ENCODE measurements at places on chromosomes 13 and 19. TPM values are rescaled to one million over a fixed set of nuclear protein-coding genes. Genes with fewer than 3 reads are reported as not detected.
A peak's percentile ranks its signal among the peaks of the same experiment; 100 is the strongest.

DNA sequence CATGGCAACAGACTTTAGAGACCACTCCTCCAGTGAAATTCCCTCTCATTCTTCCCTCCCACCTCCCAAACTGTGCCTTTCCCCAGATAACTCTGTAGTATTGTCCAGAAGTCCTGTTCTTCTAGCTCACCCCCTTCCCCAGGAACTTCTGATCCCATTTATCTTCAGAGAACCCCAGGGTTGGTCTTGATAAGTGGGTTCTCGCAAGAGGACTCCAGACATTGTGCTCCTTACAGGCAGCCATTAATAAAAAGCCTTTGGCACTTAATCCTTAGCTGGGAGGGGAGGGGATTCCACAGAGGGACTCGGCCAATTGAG lies 1.9 kb downstream of the LTBP4 start:
- no peak overlapping the region for H3K4me3 ChIP-seq
- H3K4me1 ChIP-seq = peaks cover 57% of the 10 kb centered on the region
- no peak overlapping the region for H3K27ac ChIP-seq
- H3K27me3 ChIP-seq = peaks cover 11% of the 10 kb centered on the region
- no peak for DNase-seq

Gene AMER2
- not detected for total RNA-seq

DNA sequence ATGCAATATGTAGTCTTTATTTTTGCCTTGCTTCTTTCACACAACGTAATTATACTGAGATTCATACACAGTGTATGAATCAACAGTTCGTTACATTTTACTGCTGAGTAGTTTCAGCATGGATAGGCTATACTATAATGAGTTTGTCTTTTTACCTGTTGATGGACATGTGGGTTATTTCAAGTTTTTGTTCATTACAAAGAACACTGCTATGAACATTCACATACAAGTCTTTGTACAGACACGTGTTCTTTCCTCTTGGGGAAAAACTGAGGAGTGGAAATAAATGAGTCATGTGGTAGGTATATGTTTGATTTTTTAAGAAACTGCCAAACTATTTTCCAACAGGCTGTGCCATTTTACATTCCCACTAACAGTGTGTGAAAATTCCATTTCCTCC lies 35.1 kb downstream of the ENOX1 start:
- no peak for DNase-seq
- H3K27ac ChIP-seq = no peak overlapping the region
- H3K4me3 ChIP-seq = no peak overlapping the region
- no peaks in the 10 kb centered on the region for H3K36me3 ChIP-seq
- H3K4me1 ChIP-seq = no peaks in the 10 kb centered on the region

DNA sequence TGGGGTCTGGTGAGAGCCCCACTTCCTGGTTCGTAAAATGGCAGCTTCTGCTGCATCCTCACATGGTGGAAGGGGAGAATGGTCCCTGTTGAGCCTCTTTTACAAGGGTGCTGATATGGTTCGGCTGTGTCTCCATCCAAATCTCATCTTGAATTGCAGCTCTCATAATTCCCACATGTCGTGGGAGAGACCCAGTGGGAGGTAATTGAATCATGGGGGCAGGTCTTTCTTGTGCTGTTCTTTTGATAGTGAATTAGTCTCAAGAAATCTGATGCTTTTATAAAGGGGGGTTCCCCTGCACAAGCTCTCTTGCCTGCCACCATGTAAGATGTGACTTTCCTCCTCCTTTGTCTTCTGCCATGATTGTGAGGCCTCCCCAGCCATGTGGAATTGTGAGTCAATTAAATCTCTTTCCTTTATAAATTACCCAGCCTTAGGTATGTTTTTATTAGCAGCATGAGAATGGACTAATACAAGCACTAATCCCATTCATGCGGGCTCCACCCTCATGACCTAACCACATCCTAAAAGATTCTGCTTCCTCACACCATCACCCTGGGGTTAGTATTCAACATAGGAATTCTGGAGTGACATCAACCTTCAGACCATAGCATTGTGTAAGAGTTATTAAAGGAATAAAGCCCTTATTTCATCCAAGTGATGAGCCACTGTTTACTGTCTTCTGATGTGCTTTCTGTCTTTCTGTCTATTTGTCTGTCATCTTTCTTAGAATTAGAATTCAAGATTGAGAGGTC lies 159.0 kb upstream of the IRS2 start:
- no peak overlapping the region for H3K27ac ChIP-seq
- no peaks in the 10 kb centered on the region for H3K4me1 ChIP-seq
- no peak overlapping the region for H3K4me3 ChIP-seq
- no peaks in the 10 kb centered on the region for H3K36me3 ChIP-seq

GRCh38 chr19:1521636-1522035 lies 2.2 kb upstream of the PLK5 start:
- H3K27me3 ChIP-seq = peaks cover 35% of the 10 kb centered on the region
- H3K36me3 ChIP-seq = no peaks in the 10 kb centered on the region
- no peak overlapping the region for H3K27ac ChIP-seq
- DNase-seq = no peak
- no peaks in the 10 kb centered on the region for H3K4me1 ChIP-seq

GRCh38 chr19:37957176-37957575 lies 50.2 kb downstream of the SIPA1L3 start:
- no peak overlapping the region for H3K27ac ChIP-seq
- no peaks in the 10 kb centered on the region for H3K27me3 ChIP-seq
- H3K4me3 ChIP-seq = no peak overlapping the region
- no peak for DNase-seq

DNA sequence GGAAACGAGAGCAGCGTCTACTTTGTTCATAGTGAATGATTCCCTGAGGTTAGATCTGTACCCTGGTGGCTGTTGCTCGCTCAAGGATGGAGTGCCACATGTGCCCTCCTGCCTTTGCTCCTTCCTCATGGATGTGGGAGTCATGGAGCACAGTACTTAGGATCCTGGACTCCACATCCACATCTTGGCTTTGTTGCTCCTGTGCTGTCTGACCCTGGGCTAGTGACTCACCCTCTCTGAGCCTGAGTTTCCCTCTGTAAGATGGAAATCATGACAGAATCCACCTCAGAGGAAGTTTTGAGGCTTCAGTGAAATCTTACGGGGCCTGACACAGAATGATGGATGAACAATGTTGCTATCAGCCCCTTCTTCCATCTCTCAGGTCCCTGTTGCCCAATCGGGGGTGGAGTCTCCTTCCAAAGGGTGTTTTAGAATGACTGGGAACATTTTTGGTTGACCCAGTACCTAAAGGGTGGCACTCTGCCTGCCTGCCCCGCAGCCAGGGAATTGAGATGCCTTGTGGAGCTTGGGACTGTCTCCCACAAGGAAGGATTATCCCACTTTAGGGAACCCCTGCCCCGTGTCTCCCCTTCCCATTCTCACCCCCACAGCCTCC lies 9.8 kb upstream of the TIMM50 start:
- H3K27ac ChIP-seq = no peak overlapping the region
- H3K4me3 ChIP-seq = no peak overlapping the region
- H3K4me1 ChIP-seq = no peaks in the 10 kb centered on the region
- H3K27me3 ChIP-seq = no peaks in the 10 kb centered on the region
- DNase-seq = no peak

- peaks cover 39% of the 10 kb centered on the region for H3K36me3 ChIP-seq
- no peaks in the 10 kb centered on the region for H3K27me3 ChIP-seq
- no peaks in the 10 kb centered on the region for H3K4me1 ChIP-seq
These were observed 13.8 kb downstream of the ADAT3 start for GRCh38 chr19:1918975-1919374.

- H3K4me1 ChIP-seq = peaks cover 3% of the 10 kb centered on the region
- no peaks in the 10 kb centered on the region for H3K36me3 ChIP-seq
- no peak overlapping the region for H3K4me3 ChIP-seq
- DNase-seq = no peak
- no peak overlapping the region for H3K27ac ChIP-seq
These were observed 20.1 kb upstream of the MYO16 start for GRCh38 chr13:108609353-108609752.

DNA sequence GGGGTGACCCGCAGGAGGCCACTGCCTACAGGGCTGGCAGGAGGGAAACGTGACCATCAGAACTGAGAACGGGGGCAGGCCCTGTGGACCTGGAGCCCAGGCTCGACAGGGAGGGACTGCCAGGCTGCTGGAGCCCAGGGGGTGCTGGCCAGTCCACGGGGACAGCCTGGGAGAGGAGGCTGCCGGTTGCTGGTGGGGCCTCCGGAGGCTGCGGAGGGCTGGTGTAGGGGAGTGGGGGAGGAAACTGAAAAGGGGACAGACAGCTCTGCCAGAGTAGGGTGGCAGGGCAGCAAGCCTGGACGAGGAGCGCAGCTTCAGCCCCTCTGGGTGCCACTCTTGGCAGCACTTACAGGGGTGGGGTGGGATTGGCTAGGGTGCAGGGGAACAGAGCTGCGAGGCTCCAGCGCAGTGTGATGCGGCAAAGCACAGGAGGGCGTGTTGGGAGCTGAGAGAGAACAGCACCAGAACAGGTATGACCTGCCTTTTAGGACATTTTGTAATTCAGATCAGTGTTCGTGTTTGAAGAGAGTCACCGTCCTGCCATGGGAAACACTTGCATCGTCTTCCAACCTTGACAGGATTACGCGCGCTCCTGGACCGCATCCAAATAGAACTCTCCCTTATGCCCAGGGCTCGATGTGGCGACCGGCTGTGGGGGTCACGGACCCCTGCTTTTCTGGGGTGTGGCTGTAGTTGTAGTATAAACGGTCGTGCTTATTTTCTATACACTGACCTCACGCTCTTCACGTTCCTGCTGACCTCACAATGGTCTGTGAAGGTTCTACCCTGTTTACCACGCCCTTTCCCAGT lies 19.9 kb upstream of the ARHGEF7 start:
- H3K4me3 ChIP-seq = no peak overlapping the region
- no peak for DNase-seq
- no peaks in the 10 kb centered on the region for H3K4me1 ChIP-seq
- H3K27me3 ChIP-seq = peaks cover 22% of the 10 kb centered on the region
- no peak overlapping the region for H3K27ac ChIP-seq

GRCh38 chr13:112651311-112651710 lies 38.5 kb upstream of the ATP11A start:
- H3K27me3 ChIP-seq = no peaks in the 10 kb centered on the region
- no peaks in the 10 kb centered on the region for H3K4me1 ChIP-seq
- no peak overlapping the region for H3K4me3 ChIP-seq
- DNase-seq = no peak

DNA sequence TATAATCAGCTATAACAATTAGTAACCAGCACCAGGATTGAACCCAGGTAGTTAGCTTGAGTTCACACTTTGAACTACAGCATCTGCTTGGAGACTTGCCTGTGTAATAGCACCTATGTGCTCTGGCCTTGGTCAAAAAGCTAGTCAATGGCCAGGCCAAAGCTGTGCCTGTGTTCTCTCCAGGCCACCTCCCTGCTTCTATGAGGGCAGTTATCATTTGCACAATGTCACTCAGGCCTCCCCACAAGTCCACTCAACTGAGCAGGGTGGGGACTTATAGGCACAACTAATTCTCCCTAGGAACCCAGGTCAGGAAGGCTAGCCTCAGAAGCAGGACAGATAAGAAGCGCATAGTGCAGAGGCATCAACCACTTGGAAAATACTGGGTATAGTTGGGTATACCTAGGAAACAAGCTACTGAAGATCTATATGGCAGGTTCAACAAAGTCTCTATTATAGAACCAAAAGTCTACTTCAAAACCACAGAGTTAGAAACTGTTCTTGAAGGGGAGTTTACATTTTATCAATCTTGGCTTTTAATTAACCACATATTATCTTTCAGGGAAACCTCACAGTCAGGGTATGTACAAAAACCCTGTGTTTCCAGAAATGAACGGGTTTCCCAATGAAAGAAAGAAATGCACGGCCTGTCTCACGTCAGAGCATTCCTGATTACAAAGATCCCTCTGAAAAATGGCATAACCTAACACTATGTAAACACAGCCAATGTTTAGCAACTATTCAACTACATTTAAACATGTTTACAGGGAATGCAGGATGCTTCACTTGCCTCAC lies 140.9 kb downstream of the ABCC4 start:
- H3K4me1 ChIP-seq = no peaks in the 10 kb centered on the region
- H3K4me3 ChIP-seq = no peak overlapping the region
- no peaks in the 10 kb centered on the region for H3K27me3 ChIP-seq
- H3K36me3 ChIP-seq = no peaks in the 10 kb centered on the region

DNA sequence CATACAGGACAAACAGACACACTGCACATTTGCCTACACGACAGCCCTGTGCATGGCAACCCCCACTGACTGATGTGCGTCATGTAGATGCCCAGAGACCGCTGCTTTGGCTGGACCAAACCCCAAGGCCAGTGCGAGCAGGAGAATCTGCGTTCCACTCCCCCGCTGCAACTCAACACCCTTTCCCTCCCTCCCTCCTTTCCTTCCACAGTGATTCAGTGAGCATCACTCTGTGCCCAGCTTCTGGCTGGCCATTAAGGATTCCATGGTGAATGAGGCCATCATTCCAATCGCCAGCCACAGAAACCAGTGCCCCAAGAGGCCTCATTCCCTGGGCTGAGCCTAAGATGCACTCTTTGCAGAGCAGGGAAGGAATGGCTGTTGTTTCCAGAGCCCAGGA lies 61.6 kb downstream of the GSX1 start:
- no peak overlapping the region for H3K27ac ChIP-seq
- no peaks in the 10 kb centered on the region for H3K36me3 ChIP-seq
- H3K4me3 ChIP-seq = no peak overlapping the region
- H3K4me1 ChIP-seq = no peaks in the 10 kb centered on the region

Gene REX1BD
- total RNA-seq = 94.2 TPM

Gene FPR3
- 33.8 TPM for total RNA-seq

DNA sequence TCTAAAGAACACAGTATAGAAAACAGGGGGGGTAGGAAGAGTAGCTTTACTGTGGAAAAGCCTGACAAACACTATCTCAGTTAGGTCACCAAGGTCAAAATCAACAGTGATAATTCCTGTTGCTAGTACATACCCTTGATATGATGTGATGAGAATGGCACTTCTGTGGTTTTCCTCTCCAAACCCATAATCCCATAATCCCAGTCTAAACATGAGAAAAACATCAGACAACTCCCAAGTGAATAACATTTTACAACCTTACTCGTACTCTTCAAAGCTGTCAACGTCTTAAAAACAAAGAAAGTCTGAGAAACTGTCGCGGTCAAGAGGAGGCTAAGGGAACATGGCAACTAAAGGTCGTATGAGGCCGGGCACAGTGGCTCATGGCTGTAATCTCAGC lies 137.6 kb downstream of the FOXO1 start:
- DNase-seq = no peak
- H3K4me1 ChIP-seq = no peaks in the 10 kb centered on the region
- H3K27me3 ChIP-seq = no peaks in the 10 kb centered on the region
- H3K27ac ChIP-seq = no peak overlapping the region
- H3K4me3 ChIP-seq = no peak overlapping the region

Gene WDR62
- total RNA-seq = 0.64 TPM

- DNase-seq = peak; percentile 90
- peak overlapping the region; percentile 40 for H3K27ac ChIP-seq
- H3K4me1 ChIP-seq = peaks cover 9% of the 10 kb centered on the region
- no peaks in the 10 kb centered on the region for H3K27me3 ChIP-seq
These were observed 83.2 kb upstream of the MCF2L start for GRCh38 chr13:112885782-112886268.

Data from adrenal gland (tissue), 19 donors.